ENCODE measurements at places on chromosomes 5 and 9.

DNA sequence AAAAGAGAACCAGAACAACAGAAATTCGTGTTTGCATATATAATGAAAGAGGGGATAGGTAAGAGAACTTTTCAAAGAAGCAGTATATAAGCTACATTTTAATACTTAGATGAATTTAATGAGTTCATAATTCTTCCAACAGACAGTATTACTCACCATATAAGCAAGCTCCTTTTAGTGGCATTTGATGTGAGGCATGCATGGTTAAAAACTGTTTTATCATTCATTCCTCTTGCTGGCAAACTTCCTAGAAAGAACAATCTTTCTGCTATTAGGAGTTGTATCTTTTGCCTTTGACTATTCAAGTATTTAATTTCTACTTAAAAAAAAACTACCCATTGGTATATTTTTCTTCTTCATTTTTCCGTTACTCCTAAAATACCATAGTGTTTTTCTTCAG is 65.7 kb upstream of the EIF4EBP3 start:
- no peak for DNase-seq

DNA sequence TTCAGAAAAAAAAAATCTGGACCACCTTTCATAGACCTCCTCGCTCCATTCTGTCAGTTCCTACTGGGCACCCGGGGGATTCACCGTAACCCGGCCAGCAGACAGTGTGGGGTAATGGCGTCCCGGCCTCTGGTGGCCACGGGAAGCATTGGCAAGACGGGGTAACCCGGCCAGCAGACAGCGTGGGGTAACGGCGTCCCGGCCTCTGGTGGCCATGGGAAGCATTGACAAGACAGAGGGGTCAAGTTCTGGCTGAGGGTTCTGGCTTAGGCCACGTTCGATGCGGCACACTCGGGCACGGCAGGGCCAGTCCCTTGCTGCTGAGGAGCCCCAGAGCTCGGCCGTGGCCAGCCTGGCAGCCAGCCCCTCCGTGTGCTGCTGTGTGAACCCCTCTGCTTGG is 116.2 kb upstream of the RAPGEF1 start:
- no peak for DNase-seq

GRCh38 chr5:150184006-150184405 is 5.9 kb upstream of the SLC6A7 start:
- DNase-seq, result no peak

- DNase-seq, result no peak
These were observed 93.6 kb downstream of the ARHGEF28 start for GRCh38 chr5:73719632-73720031.

DNA sequence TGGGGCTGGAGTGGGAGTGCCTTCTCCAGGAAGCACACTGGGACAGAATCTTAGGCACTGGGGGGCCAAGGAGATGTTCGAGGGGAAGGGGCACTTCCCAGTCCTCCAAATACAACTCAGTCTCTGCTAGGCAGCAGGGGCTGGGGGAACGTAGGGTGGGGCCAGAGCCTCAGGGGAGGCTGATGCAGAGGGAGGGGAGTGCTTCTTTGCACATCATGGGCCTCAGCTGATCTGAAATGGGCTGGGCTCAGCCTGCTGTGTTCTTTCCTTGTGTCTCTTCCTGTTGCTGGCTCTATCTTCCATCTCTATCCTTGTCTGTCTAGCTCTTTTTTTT is 15.6 kb downstream of the PSD2 start:
- no peak for DNase-seq

DNA sequence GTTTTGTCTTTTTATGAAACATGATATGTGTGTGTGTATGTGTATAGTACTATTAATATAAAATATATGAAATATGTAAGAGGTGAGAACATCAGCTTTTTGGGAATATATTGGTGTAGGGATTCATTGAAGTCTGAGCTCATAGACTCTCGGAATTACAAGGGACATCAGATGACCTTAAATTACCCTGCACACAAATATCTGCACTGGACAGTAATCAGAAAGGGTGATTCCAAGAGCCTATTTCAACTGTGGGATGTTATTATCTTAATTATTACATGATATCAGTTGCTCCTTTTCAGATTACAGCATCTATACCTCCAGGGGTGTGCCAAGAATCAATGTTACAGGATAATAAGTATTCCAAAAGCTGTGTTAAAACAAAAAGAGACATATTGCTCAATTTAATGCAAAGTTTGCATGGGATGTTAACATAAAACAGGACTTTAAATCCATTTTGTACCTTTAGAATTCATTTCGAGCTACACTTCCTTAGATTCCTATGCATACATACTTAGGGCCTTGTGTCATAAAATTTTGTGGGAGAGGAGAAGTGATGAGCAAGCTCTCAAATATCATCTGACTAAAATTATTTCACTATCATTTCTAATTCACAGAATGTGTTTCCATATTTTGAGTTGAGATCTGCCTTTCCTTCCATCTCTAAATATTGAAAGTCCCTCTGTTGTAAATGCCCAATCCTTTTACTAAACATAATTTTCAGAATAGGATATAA is 365.2 kb downstream of the BRINP1 start:
- no peak for DNase-seq

DNA sequence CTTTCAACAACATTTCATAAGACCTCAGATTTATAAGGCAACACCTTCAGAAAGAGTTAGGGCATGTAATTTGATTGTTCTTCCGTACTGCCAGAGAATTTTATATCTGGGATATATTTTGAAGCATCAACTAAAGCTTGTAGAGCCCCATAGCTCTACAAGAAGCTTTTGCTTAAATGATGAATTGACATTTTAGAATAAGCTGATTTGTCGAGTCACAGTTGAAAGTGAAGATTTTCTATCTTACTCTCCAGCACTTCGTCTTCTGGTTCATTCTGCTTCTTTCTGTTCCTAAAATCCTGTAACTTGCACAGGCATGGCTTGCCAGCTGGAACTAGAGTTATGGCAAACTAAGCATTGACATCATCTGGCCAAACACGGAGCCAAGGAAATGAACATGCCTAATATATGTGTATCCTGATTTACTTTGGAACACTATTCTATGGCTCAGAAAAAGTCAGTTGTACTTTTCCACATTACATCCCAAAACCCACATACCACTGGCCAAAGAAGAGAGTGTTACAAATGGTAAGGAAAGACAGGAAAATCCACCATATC is 68.6 kb upstream of the MAST4 start:
- no peak for DNase-seq
